Right cardiac atrium (tissue), 5 donors: ENCODE measurements at places on chromosomes 2 and 18. TPM values are rescaled to one million over a fixed set of nuclear protein-coding genes. Genes with fewer than 3 reads are reported as not detected.

DNA sequence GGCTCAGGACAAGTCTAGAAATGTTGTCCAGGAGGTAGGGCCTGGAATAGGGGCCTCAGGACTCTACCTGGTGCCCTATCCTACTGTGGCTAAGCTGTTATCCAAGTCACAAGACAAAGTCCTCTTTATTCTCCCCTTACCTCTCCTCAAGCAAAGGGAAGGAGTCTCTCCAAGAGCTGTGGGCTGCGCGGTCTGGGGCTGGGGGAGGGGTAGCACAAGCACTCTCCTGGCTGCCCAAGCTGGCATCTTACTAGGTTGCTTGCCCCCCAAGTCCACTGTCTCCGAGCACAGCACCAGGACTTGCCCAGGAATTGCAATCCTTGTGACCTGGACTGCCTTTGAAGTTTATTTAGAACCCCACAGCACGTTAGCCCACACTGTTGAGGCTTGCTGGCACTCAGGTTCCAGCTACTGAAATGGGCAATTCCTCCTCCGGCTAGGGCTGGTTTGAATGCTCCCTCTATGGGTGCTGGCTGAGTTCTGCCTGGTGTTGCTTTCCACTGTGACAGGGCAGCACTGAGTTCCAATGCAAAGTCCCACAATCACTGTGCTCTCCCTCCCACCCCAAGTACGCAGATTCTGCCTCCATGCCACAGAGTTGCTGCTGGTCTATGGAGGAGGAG lies 18.5 kb downstream of the DHRS9 start:
- DNase-seq: no peak

The SEMA4C gene
- 19.3 TPM for polyA plus RNA-seq

The PLEKHH2 gene
- polyA plus RNA-seq: 3.2 TPM

DNA sequence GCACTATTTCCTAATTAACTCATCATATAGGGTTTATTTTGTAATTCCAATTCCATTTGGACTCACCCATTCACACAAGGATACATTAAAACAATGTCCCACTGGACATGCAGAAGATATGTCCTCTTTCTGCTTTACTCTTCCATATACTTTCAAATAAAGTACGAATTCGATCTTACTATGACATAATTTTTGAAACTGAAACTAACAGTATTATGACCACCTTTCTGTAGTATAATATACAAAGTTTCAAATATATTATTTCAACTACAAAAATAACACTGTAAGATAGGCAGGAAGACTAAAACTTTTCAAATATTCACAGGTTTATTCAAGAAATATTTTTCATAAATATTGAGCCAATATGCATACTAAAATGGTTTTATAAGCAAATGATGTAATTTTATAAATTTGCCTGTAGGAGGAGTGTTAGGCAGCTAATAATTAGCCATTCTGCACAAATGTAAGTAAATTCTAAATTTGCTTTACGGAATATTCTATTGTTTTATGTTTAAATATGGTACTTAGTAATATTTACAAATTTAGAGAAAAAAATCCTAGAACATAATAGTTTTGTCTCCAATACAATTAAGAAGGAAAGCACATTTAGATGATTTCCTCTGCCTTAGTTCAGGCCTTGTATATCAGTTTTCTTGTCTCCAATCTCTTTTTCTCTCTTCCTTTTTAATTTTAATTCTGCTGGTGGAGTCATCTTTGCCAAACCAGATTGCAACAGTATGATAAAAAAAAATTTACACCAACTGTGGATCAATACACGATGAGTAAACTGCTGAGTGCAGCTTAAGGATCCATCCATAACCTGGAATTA lies 85.9 kb downstream of the CERKL start:
- DNase-seq: no peak

GRCh38 chr18:34352385-34353163 lies 127.9 kb upstream of the NOL4 start:
- DNase-seq: no peak

GRCh38 chr2:241445426-241445825 lies 63.0 kb downstream of the STK25 start:
- DNase-seq: no peak
